ENCODE measurements at places on chromosomes 12 and 14.

- DNase-seq, result no peak
Observed at GRCh38 chr12:70068743-70069142, 174.5 kb upstream of the CNOT2 start.

DNA sequence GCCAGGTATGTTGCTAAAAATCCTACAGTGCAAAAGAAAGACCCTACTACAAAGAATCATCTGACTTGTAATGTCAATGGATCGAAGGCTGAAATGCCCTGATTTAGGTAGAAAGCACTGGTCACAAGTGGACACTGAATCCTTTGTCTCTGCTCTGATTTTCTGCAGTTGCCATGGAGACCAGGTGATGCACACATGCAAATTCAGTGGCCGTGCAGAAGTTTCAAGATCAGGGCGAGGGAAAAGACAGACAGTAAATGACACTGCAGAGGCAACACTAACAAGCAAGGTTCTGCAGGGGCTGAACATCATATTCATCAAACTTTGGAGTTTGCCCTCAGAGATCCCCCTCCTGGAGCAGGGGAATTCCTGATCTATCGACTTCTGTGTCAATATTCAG is 370.3 kb upstream of the TMEM132C start:
- no peak for DNase-seq

DNA sequence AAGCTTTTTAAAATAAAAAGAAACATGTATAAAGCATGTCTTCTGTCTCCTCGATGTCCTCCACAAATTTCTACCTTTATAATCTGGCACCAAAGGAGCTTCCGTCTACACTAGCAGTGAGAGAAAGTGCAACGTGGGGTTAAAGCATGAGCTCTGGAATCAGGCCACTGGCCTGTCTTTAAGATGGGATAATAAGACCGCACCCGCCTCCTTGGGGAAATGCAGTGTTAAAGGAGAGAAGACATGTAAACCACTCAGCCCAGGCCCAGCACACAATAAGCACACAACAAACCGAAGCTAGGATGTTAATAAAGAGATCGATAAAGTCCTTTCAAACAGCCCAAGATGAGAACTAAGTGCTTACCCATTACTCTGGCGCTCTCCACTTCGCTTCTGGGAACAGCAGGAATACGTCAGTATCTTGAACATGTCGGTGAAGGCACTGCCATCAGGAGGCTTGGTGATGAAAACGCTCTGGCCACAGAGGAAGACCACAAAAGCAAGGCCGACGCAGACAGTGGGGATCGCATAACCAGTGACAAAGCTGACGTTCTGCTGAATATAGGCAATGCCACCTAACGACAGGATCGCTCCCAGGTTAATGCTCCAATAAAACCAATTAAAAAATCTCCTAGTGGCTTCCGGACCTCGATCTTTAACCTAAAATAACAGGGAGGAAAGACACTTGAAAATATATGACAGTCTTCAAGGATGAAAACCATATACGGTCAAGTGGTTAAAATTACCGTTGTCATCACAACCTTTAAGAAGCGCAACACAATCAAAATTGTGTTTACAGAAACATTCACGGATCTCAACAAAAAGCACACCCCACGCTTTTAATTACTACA is 9.1 kb downstream of the SLC15A4 start:
- no peak for DNase-seq

DNA sequence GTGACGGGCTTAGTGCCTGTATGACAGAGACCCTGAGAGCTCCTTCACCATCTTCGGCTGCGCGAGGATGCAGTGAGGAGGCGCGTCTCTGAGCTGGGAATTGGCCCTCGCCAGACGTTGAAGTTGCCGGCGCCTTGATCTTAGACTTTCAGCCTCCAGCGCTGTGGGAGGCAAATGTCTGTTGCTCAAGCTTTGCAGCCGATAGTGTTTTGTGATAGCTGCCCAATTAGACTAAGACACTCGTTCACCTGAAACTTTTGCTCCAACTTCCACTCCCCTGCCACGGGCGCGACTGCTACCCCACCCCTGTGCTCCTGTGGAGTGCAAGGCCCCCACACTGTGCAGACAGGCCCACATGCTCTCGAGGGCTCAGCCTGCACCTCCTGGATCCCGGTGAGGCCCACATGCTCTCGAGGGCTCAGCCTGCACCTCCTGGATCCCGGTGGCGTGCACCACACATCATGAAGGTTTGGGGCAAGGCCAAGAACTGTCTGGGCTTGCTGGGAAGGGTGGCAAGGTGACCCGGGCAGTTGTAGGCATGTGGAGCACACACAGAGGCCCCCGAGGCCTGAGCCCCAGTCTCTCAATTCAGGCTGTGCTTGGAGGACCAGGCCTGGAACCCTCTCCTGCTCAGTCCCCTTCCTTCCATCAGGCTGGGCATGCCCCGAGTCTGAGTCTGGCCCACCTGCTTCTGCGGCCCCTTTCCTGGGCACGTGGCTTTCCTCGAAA is 324.6 kb downstream of the TMEM121 start:
- DNase-seq, result no peak

- DNase-seq, result no peak
Observed at GRCh38 chr14:96256407-96256806, 397 bp downstream of the BDKRB1 start.

DNA sequence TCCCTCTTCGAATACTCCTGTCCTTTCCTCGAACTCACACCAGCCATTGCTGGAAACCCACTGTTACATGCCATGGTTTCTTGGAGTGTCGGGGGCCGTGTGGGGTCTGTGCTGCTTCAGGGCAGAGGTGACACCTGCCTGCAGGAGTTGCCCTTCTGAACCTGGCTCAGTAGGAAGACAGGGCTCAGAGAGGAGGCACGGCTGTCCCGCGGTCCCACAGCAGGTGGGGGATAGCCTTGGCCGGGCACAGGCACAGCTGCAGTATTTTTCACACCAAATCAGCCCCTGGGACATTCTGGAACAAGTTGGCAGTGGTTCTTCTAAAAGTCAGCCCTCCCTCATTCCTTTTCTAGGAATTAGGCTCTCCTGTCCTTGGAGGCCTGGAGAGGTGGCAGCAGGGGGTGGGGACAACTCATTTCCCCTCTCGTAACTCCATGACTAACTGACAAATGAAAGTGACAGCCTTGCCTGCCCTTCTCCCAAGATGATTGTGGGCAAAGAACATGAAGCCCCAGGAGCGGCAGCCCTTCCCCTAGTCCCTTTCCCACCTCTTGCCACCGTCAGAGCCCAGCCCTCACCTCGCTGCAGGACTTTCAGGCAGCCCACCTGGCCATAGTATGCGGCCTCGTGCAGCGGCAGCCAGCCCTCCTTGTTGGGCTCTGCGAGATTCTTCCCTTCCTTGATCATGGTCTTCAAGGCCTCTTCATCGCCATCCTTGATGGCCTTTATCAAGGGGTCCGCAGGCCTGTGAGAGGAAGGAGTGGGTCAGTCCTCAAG is 22.4 kb downstream of the ASB2 start:
- no peak for DNase-seq

- no peak for DNase-seq
Observed at GRCh38 chr14:23442721-23443356, 7.4 kb upstream of the MYH7 start.

DNA sequence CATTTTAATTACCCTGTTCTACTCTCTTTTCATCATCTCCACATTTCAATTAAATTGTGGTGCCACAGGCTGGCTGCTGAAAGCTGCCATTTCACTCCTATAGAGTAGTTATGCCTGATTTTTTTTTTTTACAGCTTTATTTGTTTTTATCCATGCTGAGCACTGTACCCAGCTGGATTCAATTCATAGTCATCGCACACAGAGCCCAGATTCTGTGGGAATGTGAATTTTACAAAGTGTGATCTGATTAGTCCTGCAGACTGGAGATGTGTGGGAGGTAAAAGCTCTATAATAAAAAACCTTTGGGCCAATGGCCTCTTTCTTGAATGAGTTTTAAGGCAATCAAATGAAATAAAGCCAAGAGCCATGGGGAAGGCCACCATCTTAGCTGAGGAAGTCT is 190.2 kb downstream of the ANO4 start:
- DNase-seq, result no peak

GRCh38 chr14:53882684-53883083 is 73.9 kb downstream of the BMP4 start:
- DNase-seq, result no peak

DNA sequence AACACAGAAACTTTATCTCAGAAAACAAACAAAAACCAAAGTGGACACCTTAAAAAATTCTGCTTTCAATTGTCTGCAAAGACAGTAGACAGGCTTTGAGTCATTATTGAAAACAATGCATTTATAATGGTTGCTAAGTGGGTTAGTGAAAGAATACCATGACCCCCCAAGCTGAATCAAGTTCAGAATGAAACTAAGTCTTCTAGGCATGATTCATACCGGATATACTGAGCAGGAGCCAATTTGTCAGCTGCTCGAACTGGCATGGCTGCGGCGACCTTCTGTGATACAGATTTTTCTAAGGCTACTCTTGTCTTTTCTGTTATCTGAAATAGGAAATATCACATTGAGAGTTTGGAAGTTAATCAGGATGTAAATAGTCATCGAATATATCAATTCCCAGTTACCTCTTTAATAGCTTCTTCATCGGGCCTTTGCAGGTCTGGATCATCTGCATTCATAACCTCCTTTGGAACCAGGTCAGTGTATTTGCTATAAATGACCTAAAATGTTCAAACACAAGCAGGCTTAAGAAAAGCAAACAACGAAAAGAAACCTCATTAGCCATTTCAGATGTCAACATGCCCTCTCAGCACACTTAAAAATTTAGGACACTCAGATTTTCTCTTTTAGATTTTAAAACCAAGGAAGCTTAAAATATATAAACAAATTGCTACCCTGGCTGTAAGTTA is 22.3 kb downstream of the SNW1 start:
- no peak for DNase-seq

DNA sequence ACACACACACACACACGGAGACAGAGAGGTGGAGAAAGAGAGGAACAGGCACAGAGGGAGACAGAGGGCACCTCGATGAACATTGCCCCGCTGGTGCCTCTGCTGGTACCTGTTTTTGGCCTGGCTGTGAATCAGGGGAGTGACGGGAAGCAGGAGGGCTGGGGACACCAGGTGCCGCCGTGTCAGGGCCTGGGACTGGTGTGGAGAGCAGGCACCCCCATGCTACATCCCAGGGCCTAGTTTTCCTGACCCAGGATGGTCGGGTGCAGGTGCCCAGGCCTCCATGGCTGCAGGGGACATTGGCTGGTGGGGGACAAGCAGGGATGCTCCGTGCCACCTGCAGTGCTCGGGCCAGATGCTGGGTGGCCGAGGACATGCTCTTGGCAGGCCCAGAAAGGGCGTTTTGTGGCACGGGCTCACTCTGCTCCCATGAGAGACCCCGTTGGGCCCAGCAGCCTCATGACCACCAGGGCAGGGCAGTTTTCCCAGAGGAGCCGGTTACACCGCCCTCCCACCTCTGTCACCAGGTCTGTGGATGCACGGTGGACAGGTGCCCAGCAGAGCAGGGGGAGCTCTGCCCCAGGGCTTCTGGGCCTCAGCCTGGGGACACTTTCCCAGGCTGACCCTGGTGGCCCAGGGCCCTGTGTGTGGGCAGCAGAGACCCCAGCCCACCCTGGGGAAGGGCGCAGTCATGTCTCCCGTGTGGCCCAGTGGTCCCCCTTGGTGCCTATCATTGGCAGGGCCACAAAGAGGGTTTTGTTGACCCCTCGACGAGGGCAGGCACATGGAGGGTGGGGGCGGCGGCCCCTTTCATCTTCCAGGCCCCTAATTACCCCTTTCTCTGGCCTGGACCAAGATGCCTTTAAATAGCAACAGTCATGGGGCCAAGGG is 207.5 kb upstream of the RTL1 start:
- DNase-seq, result no peak

All from AG04449 (cell line).